ENCODE measurements at places on chromosomes 13 and 19.
A peak's percentile ranks its signal among the peaks of the same experiment; 100 is the strongest.

- peak; percentile 40 for DNase-seq
Observed at GRCh38 chr19:58355908-58356765, 2.8 kb upstream of the A1BG start.

- no peak for DNase-seq
Observed at GRCh38 chr13:49395451-49395865, 48.4 kb downstream of the CAB39L start.

DNA sequence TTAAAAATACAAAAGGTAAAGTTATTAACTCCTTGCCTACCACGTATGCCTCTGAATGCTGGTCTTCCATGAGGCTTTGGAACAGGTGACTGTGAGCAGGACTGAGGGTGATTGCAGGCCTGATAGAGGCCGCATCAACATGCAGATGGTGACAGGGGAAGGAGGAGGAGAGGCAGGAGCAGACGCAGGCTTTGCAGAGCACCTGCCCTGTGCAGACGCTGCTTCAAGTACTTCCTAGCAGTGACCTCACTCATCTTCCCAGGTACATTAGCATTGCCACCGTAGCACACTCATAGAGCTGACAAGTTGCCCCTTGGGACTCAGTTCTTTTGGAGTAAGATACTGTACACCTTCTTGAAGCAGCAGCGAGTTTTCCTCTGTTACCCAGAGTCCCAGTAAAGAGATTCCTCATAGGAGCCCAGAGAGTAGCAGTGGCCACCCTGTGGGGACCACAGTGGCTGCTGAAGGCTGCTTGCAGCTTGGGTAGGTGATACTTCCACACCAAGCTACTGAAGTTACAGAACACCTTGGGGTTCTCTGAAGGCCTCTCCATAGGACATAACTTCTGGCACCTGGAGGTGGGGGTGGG, 56.0 kb downstream of the ZNF536 start:
- no peak for DNase-seq

- DNase-seq: peak; percentile 89
Observed at GRCh38 chr19:7944177-7944761, 803 bp upstream of the TIMM44 start.

GRCh38 chr13:98853771-98854221, 101.3 kb upstream of the SLC15A1 start:
- no peak for DNase-seq

DNA sequence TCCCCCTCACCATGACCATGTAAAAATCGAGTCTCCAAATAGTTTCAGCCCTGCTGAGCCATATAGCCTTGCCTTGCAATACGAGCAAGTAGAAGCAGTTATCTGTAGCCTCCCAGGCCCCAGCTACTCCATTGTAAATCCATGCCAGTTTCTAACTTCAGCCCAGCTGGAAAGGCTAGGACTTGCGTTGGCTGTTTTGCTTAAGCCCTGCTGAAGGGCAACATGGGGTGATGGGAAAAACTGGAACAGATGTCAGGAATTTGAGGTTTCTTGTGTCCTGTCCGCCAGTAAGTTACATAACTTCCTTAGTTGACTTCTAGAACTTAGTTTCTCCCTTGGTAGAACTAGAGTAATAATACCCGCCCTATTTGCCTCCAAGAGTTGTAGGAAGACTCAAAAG, 216.0 kb upstream of the SERP2 start:
- no peak for DNase-seq

DNA sequence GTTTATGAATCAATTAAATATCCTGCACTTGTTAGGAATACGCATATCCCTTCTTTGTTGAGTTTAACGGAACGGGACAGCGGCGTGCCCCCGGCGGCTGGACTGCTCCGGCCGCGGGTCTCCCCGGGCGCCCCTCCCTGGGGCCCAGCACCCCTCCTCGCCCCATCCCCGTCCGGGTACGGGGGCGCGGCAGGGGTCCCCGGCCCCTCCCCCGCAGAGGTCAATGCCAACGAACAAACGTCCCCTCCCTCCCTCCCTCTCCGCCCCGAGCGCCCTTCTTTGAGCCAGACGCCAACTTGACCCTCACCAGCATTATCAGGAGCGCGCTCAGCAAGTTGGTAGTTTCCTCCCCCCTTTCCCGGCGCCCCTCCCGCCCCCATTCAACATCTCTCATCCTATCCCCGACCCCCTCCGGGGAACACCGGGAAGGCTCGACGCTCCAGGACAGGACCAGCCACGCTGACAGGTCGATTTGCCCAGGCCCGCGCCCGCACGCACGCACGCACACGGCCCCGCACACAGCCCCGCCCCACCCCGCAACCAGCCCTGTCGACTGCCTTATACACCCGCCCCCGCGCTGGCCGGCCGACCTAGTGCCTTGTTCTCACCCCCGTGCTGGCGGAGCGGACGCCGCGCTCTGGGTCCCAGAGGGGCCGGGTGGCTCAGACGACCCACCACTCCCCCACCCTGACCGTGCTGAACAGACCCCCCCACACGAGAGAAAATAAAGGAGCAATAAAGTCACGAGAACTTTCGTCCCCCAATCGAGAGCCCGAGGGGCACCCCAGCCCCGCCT, 5.0 kb downstream of the LYL1 start:
- DNase-seq: no peak

DNA sequence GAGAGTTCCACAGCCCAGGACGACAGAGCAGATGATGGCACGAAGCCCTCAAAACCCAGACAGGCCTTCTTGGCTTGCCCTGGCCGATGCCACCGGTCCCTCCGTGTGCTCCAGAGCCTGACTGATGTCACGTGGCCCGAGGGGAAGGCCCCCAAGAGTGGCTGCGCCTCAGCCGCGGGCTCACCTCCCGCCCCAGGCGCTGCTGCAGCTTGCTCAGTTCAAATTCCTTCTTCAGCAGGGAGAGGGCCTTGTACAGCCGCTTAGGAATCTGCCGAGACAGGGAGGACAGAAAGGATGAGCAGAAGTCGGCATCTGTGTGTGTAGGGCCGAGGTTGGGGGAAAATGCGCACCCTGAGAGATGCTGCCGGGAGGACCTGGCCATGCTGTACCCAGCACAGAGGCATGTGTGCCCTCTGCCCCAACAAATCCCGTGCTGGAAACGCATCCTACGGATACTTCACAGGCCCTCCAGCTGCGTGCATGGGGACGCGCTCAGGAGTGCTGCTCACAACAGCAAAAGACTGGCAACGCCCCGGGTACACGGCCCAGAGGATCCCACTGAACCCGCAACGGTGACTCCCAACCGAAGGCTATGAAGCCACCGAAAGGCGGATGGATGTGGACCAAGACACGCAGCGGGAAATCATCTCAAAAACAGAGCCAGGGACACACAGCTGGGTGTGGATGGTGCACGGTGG, 12.9 kb downstream of the LONP1 start:
- DNase-seq: no peak

DNA sequence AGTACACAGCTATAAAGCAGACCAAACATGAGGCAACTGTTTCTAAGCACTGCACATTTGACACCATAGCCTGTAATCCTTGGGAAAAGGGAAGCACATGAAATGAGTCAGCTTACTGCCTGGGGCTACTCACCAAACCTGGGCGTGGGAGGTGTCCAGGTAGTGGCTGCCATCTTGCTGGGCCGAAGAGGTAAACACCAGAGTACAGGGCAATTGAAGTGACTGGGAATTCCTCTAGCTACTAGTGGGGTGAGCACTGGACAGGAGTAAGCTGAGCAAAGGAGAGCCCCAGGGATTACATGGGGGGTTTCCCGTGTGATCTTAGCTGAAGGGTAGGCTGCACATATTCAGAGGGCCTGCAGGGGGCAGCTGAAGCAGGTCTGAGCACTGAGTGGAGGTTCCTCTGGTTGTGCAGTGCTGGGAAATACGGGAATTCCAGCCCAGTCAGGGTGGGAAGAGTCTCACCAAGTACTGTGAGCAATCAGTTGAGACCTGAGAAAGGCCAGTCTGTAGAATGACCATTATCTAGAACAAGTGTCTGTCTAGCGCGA, 140.5 kb downstream of the SLC7A1 start:
- DNase-seq: no peak

DNA sequence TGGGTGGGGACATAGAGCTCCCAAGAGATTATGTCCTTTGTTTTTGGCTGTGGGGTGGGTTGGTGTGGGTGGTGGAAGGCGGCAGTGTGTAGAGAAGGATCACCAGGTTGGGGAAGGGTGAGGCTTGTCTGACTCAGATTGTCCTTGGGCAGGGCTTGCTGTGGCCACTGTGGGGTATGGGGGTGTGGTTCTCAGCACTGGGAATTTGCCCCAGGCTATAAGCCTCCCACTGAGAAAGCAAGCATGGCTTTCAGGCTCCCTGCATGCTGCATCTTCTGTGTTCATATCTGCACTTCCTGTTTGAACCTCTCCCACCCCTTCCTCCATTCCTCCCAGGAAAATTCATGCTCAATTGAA, 34.9 kb downstream of the DNAJC15 start:
- no peak for DNase-seq

GRCh38 chr19:1860821-1861598, 2.4 kb downstream of the KLF16 start:
- DNase-seq: no peak

- DNase-seq: no peak
Observed at GRCh38 chr13:73591861-73592260, 533.1 kb downstream of the KLF5 start.

- peak; percentile 7 for DNase-seq
Observed at GRCh38 chr13:96958286-96958891, 35.9 kb downstream of the OXGR1 start.

GRCh38 chr19:50377051-50377461, 799 bp downstream of the NR1H2 start:
- no peak for DNase-seq

GRCh38 chr13:82636119-82636518, 1246.2 kb downstream of the SLITRK1 start:
- no peak for DNase-seq

DNA sequence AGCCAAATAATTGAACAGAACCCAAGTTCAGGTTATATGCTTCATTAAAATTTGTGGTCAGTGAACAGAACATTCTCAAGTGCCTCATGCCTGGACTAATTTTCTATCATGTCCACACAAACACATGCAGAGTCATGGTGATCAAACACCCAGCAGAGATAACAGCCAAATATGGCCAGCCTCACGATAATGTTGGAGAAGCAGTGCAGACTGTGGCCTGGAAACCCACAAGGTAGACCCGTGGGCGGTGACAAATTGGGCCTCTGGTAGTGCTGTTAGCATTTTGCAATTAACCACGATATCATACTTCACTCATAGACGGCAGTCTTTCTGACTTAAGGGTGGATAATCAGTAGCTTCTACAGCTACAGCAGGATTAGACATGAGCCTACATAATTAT, 35.0 kb upstream of the VWA8 start:
- DNase-seq: no peak

GRCh38 chr13:97766749-97767148, 186.7 kb upstream of the IPO5 start:
- no peak for DNase-seq

- DNase-seq: no peak
Observed at GRCh38 chr13:112727581-112727980, 37.7 kb downstream of the ATP11A start.

DNA sequence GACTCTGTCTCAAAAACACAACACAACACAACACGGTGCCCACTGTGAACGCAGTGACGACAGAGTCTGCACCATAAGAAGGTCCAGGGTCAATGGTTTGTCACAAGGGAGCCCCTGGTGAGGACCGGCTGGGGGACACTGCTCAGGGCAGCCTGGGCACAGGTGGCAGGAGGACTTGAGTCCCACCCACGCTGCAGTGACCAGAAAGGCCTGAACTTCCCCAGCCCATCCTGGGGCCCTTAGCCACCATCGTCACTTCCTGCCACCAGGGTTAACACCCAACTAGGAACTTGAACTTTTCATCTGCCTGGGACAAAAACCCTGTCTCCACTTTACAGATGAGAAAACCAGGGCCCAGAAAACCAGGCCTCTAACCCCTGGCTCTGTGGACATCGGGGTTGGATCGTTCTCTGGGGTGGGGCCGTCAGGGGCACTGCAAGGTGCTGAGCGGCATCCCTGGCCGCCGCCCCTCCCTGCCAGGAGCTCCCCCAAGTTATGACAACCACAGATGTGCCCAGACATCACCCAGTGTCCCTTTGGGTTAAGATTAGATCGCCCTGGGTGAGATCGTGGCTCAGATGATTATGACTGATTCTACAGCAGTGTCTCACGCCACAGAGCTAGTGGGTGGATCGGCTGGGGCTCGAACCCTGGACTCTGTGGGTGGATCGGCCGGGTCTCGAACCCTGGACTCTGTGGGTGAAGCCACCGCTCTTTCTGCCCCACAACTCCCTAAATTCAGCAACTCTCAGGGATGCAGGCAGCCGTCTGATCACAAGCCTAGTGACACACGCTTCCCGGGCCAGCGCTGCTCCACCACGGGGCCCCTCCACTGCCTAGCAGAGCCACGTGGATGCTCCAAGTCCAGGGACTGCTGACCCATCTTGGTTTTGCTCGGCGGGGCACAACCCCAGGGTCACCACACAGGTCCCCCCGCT, 14.0 kb downstream of the MOB3A start:
- DNase-seq: no peak

GRCh38 chr13:87107651-87108050, 563.5 kb upstream of the SLITRK5 start:
- no peak for DNase-seq

DNA sequence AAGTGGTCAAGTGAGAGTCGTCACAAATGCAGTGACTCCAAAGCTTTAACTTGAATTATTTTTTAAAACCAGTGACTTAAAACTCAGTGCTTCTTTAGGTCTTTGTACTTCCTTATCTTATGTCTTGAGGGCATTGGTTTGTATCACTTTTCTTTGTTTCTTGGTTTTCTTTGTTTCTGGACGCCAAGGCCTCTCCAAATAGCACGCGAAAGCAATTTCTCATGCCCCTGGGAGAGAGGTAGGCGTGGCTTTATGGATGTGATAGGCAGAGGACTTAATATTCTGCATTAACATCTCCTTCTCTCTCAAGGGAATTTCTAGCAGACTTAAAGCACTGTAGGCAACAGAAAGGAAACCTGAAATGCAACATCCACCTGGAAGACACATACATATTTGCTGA, 20.6 kb downstream of the UBE2L5 start:
- no peak for DNase-seq

DNA sequence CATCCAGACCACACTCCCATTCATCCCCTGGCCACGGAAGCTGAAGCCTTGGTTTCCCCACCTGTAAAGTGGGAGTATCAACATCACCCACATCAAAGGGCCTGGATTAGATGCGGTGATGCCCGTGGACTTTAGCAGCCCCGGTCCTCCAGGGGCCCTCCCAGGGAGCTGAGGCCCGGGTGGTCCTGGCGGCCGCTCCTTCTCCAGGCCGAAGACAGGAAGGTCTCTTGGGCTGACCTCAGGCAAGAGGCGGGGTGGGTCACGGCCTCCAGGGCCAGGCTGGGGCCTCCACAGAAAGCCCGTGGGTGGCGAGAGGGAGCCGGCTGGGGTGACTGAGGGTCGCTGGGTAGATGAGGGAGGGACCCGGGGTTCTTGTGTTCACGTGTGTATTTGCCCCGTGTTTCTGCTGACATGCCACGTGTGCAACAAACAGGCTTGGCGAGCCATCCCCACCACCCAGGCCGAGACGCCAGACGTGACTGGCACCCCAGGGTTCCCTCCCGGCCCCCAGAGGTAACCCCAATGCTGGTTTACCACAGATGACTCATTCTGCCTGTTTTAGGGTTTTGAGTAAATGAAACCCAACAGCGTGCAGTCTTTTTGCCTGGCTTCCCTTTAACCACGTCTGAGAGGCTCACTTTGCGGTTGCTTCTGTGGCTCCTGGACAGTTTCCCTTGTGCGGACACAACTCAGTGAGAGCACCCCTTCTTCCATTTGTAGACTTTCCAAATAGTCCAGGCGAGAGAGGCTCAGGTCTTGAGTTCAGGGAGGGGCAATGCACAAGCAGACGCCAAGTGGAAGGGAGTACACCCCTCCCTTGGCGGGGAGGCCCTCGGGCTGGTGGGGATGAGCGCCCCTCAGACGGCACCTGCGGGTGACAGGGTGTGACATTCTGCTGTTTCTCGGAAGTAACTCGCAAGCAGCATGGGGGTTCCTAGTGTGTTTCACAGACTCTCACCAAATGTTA, 42.9 kb downstream of the C13orf46 start:
- no peak for DNase-seq

Measured in renal cortex interstitium (tissue), 15 donors.